Small intestine (tissue), 16 donors: ENCODE measurements at places on chromosomes 4 and X. TPM values are rescaled to one million over a fixed set of nuclear protein-coding genes. Genes with fewer than 3 reads are reported as not detected.

DNA sequence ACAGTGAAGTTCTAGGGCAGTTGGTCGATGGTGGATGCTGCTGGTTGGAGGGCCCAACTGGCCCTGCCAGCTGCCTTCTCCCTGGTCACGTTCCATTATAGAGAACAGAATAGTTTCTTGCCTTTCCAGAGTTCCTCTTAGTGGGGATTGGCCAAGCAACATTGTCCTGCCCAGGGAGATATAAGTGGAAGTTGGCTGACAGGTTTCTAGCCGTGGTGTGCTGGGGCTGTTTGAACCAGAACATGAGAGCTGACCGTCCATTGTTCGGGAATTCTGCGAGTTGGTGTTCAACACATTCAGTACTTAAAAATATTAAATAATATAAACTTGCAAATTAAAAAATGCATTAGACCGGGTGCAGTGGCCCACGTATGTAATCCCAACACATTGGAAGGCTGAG, 3.5 kb upstream of the AFAP1 start:
- no peaks in the 10 kb centered on the region for H3K36me3 ChIP-seq
- no peak overlapping the region for H3K27ac ChIP-seq
- no peak for DNase-seq
- no peaks in the 10 kb centered on the region for H3K27me3 ChIP-seq
- H3K4me3 ChIP-seq: no peak overlapping the region

DNA sequence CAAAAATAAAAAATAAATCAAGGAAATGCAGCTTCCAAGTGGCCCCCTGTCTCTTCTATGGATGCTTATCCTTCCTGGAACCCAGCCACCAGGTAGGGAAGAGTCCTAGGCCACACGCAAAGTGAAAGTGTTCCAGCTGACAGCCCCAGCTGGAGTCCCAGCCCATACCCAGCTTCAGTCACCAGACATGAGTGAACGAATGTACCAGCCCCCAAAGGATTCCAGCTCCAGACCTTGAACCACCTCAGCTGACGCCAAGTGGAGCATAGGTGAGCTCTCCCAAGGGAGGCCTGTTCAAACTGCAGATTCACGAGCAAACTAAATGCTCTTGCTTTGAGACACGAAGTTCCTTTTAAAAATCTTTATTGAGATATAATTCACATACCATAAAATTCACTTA, 62.0 kb downstream of the BCOR start:
- H3K36me3 ChIP-seq: no peaks in the 10 kb centered on the region
- no peak for DNase-seq
- no peaks in the 10 kb centered on the region for H3K4me1 ChIP-seq

DNA sequence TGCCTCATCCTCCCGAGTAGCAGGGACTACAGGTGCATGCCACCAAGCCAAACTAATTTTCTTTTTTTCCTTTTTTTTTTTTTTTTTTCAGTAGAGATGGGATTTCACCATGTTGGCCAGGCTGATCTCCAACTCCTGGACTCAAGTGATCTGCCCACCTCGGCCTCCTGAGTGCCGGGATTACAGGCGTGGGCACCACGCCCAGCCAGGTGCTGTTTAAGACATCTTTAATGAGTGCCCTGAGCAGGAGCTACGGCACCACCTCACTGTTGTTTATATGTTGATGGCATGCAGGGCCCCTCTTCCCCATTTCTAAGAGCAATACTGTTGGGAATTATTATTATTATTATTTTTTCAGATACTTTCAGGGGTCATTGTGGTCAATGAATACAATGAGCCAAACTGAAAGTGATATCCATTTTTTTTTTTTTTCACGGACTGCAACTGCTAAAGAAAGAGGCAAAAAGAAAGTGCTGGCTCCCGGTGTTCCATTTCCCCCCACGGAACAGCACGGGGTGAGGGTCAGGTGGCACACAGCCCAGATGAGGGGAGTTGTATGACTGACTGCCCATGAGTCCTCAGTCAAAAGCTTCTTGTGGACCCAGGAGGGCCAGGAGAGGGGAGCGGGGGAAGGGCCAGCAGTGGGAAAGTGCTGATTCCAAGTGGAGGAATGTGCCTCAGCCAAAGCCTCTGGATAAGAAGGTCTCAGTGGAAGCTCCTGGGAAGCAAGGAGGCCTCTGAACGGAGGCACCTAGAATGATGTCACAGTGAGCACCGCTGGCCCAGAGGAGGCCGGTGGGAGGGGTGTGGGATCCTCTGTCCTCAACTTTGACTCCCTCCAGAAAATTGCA, 101.8 kb upstream of the HPF1 start:
- no peaks in the 10 kb centered on the region for H3K4me1 ChIP-seq
- no peaks in the 10 kb centered on the region for H3K27me3 ChIP-seq
- H3K27ac ChIP-seq: no peak overlapping the region
- DNase-seq: no peak
- no peaks in the 10 kb centered on the region for H3K36me3 ChIP-seq

DNA sequence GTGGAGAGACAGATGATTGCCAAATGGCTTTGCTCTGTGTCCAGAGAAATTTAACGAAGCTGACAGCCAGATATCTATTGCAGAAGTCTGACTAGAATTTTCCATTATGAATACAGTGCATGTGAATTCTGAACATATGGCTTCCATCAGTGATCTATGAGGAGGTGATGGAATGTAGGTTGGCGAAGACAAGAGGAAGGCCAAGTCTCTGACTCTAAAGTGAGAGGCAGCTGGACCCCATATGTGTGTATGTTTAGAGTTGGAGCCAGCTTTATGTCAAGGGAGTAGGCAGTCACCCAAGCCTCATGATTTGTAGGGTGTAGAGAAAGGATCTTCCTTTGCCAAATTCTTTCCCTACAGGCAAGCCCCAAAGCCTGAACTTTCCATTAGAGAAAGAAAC, 76.2 kb upstream of the TEX13D start:
- no peaks in the 10 kb centered on the region for H3K36me3 ChIP-seq
- DNase-seq: no peak
- H3K4me3 ChIP-seq: no peak overlapping the region
- no peaks in the 10 kb centered on the region for H3K4me1 ChIP-seq
- H3K27me3 ChIP-seq: no peaks in the 10 kb centered on the region
- H3K27ac ChIP-seq: no peak overlapping the region

GRCh38 chr4:125393825-125394224, 79.1 kb downstream of the FAT4 start:
- no peaks in the 10 kb centered on the region for H3K36me3 ChIP-seq
- no peak overlapping the region for H3K27ac ChIP-seq
- no peaks in the 10 kb centered on the region for H3K4me1 ChIP-seq
- no peaks in the 10 kb centered on the region for H3K27me3 ChIP-seq

DNA sequence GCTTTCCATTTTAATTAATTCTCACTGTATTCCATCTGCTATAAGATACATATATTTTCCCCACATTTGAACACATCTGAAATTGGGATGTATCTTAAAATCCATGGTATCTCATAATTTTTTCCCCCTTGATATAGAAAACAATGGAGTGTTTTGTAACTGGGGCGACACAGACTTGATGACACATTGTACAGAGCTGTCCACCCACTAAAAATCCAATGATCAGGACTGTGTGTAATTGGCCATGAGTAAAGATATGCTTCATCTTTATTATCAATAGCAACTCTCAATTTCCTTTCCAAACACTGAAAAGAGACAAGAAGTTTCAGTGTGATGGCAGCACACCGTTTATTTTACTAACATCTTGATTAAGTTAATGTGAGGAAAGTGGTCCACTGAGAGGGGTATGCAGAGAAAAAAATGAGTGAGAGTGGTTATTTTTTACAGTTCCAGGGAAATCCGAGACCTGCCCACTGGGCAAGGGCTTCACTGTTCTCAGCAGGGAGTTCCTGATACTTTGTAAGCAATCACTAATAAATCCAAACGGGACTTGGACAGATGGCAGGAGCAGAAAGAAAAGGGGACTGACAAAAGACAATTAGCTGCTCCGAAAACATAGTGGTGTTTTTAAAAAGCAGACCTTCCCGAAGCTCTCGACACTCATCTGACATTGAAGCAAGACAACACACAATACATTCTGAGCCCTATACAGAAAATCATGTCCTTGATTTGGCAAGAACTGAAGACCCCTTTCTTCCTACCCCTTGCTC, 149.4 kb downstream of the TSPAN5 start:
- DNase-seq: no peak
- H3K4me1 ChIP-seq: no peaks in the 10 kb centered on the region
- no peaks in the 10 kb centered on the region for H3K36me3 ChIP-seq
- H3K27ac ChIP-seq: no peak overlapping the region
- no peaks in the 10 kb centered on the region for H3K27me3 ChIP-seq

DNA sequence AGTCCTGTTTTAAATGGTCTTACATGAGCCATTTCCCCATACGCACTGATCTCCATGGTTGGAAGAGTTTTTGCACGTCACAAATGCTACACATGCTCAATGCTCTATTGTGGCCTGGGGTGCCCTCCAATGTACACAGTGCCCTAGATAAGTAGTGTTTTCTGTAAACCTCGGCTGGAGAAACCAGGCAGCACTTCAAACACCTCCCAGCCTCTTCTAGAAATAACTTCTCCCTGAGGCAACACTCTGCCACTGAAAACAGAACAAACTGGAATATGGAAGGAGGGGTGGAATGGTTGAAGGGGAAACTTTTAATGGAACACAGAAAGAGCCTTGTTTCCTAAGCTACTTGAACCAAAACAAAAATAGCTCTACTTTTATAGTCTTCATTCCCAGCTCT, 123.9 kb upstream of the CBR4 start:
- DNase-seq: no peak
- H3K27me3 ChIP-seq: no peaks in the 10 kb centered on the region
- peaks cover 4% of the 10 kb centered on the region for H3K4me1 ChIP-seq
- peaks cover 13% of the 10 kb centered on the region for H3K36me3 ChIP-seq

Gene SLC39A8
- polyA plus RNA-seq: 3.0 TPM

Gene SMR3B
- polyA plus RNA-seq: not detected

Gene CCDC158
- polyA plus RNA-seq: 0.03 TPM

Gene ART3
- polyA plus RNA-seq: 0.81 TPM

Gene FATE1
- polyA plus RNA-seq: not detected

Gene KIF4A
- polyA plus RNA-seq: 0.54 TPM

Gene GPC4
- polyA plus RNA-seq: 1.3 TPM
